NCI-H226 (cell line): ENCODE measurements at places on chromosomes 12 and 14.

GRCh38 chr14:42508209-42508946, 901.7 kb downstream of the LRFN5 start:
- DNase-seq = no peak

DNA sequence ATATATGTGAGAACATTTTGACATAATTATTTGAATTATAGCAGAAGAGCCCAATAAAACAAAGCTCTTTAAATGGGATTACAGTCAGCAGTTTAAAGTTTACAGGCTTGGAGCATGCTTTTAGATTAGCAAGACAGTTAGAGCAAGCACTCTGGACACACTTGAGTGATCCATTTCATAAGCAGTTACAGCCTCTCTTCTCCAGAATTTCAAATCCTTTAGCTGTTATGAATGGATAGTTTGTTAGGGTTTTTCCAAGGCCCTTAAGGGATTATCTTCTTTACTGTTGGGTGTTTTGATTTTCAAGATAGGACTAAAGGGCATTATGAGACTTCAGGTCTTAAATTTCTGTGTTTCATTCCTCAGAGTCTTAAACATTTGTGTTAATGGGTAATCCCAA, 36.3 kb downstream of the BEST3 start:
- DNase-seq = no peak

DNA sequence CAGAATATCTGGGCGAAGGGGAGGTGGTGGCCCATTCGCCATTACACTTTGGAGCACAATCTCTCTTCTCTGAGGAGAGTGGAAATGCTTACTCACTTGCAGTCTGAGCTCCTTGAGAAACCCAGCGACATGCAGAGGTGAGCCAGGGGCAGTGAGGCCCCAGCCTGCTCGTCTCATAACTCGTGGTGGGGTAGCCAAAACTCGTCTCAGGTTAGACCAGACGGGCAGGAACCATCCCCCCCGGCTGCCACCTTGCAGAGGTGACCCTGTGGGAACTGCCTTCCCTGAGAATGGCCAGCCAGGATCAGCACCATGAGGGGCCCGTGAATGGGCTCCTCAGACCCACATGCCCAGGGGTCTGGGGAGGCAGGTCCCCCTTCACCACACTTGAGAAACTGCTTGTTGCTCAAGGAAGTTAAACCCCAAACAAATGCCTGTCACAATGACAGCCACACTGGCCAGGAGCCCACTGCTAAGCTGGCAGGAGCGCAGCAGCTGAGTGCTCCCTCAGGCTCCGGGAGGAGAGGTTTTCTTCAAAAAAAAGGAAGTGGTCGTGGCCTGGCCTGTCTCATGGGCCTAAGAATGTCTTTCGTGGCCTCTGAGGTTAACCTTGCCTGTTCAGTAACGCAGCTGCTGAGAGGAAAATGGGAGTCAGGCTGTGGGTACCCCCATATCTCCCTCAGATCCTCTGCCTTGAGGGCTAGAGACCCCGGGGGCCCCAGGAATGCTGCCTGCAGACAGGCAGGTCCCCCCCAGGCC, 9.2 kb upstream of the ALDH2 start:
- peak; percentile 36 for DNase-seq

- no peak for DNase-seq
These were observed 2.6 kb upstream of the CNOT2 start for GRCh38 chr12:70240673-70241072.

GRCh38 chr12:76457010-76457409, 102.6 kb downstream of the OSBPL8 start:
- DNase-seq = no peak

- DNase-seq = peak; percentile 20
These were observed 10.0 kb downstream of the LRCOL1 start for GRCh38 chr12:132600048-132601032.

DNA sequence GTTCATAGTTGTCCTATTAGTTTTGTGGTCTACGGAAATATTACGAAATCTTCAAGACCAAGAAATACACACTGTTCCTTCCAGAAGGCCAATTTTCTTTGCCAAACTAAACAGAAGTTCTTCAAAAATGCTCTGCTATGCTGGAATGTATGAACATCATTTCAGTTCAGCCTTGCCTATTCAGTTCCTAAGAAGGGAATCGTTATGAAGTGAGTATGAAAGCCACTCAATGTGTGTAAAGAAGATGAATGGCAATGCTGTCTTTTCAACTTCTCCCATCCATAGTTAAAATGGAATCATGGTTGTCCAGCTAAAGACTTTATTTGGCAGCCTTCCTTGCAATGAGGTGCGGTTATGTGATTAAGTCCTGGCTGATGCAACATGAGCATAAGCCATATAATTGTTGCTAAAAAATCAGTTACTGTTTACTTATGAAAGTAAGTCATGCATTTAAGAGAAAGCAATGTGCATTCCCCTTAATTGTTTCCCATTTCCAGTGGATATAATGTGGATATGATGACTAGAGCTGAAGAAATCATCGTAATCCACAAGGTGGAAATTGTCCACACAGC, 73.8 kb upstream of the PTPRR start:
- no peak for DNase-seq

DNA sequence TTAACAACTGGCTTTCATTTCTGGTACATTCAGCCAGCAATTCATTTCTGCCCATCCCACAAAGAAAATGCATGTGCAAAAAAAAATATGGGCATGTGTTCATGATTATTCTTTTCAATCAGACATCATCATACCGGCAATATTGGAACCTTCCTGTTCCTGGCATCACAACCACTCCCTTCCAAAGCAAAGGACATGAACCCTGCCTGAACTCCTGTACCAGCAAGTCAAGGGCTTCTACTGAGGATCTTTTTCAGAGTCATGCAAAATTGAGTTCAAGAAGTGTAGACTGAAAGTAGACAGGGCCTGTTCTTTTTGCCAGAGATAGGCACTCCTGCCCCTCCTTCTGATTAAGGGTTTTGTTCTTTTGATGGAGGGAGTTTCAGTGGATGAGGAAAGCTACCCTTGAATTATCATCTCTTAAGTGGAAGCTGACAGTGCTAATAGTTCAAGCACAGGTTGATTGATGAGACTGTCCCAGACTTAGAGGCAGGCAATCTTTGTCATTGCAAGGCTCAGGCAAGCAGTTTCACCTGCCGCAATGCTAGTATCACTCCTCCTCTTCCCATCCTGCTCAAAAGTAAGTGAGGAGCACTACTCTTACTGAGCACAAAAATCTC, 22.3 kb upstream of the DIO2 start:
- DNase-seq = no peak

DNA sequence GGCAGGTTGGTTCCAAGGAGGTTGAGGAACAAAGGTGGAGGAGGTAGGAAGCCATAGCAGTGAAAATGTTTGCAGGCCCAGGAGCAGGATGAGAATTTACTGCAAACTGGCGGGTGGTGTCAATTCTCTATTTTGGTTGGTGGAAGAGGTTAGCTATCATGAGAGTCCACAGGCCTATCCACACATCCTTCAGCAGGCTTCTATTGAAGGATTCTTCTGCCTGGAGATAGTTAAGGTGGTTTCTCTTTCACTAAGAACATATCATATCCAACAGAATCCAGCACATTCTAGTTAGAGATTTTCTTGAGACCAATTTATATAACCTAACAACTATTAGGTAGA, 68.9 kb upstream of the DYRK2 start:
- DNase-seq = no peak

GRCh38 chr12:106918746-106919145, 37.0 kb upstream of the TMEM263 start:
- no peak for DNase-seq

- no peak for DNase-seq
These were observed 32.0 kb upstream of the WNK1 start for GRCh38 chr12:720231-720941.

DNA sequence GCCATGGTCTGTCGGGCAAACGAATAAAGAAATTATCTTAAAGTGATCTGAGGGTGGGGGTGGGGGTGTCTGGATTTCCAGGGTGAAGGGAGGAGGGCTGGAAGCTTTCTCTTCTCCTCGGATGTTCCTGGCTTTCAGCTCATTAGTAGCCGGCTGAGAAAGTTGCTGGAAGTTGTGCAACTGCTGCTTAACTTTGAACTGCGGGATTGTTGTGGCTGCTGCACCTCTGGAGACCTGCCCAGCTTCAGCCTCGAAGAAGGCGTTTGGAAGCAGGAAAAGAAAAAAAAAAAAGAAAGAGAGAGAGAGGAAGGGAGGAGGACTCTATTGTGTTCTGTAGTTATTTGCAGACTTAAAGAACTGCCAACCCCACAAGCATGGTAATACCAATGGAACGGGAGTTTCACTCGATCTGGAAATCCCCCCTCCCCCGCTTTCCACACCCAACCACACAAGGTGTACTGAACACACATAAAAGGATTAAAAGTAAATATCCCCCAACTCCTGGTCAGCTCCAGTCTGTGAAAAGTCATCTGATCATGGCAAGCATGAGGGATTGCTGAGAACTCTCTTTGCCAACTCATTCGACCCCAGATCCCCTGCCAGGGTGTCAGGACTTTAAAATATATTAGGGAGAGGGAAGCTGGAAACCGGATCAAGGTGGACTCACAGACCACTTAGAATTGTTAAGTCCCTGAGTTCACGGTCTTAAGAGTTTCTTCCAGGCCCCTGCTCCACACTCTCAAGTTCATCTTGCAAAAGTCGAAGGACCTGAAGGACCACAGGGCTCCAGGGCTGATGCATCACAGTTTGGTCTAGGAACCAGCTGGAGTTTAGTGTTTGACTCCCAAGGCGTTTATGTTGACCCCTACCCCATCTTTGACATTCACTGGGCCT, at the start of gene RASSF9:
RASSF9 (minus strand) TSS at position 213 of the 894 bp plus-strand sequence; CDS start at position 5, 208 bp downstream.
- peak; percentile 92 for DNase-seq

DNA sequence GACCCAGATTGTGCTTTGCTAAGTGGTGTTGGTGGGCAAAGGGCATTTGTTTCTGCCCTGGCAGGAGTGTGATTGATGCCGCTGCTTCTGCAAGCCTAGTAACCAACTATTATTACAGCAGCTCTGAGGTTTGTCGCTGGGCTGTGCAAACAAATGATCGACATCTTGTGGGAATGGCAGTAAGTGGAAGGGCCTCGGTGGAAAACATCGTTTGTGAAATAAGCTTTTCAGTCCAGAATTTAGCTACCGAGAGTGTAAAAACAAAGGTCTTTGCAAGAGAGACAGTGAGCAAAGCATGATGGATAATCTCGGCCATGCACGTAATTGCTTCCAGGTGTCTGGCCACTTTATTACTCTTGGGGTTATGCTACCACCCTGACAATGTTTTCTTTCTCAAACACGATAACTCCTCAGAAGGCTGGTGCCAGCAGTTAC, 397.7 kb upstream of the PRICKLE1 start:
- no peak for DNase-seq
